ENCODE measurements at places on chromosomes 5 and 9. TPM values are rescaled to one million over a fixed set of nuclear protein-coding genes. Genes with fewer than 3 reads are reported as not detected.
A peak's percentile ranks its signal among the peaks of the same experiment; 100 is the strongest.

- no peaks in the 10 kb centered on the region for H3K4me1 ChIP-seq
- no peak for DNase-seq
- H3K27ac ChIP-seq, result no peak overlapping the region
Measured at GRCh38 chr5:126394211-126394788, 28.9 kb upstream of the GRAMD2B start.

DNA sequence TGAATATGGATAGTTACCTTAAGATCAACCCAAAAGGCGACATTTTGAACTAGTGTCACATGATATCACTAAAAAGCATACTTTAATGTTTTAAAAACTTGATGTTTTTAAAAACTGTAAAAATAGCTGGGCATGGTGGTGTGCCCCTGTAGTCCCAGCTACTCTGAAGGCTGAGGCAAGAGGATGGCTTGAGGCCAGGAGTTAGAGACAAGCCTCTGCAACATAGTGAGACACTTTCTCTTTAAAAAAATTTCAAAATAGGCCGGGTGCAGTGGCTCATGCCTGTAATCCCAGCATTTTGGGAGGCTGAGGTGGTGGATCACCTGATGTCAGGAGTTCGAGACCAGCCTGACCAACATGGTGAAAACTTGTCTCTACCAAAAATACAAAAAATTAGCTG lies 129.5 kb downstream of the NPR3 start:
- H3K27me3 ChIP-seq, result no peaks in the 10 kb centered on the region
- H3K36me3 ChIP-seq, result no peaks in the 10 kb centered on the region
- no peak overlapping the region for H3K27ac ChIP-seq

GRCh38 chr5:81805086-81805485 lies 54.2 kb upstream of the SSBP2 start:
- peaks cover 9% of the 10 kb centered on the region for H3K4me1 ChIP-seq
- no peak for DNase-seq
- H3K4me3 ChIP-seq, result no peak overlapping the region
- no peak overlapping the region for H3K27ac ChIP-seq
- H3K36me3 ChIP-seq, result no peaks in the 10 kb centered on the region
- H3K27me3 ChIP-seq, result no peaks in the 10 kb centered on the region

DNA sequence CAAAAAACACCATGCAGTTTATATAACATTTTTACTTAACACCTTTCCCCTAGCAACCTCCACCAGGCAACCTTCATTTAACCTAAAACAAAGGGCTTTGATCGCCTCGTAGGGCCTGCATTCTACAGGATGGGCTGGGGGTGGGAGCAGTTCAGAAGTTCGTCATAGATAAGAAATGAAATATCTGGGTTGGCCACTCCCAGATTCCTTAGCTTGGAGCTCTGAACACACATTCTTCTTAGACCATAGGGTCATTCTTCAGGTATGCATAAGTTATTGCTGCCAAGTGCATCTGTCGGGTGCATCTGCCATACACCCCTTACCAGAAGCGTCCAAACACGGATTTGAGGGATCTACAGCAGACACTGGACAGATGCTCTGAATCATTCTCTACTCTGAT lies 4.3 kb upstream of the SLC22A5 start:
- DNase-seq, result peak; percentile 59
- no peak overlapping the region for H3K27ac ChIP-seq
- no peaks in the 10 kb centered on the region for H3K27me3 ChIP-seq
- peaks cover 18% of the 10 kb centered on the region for H3K4me1 ChIP-seq

- peaks cover 21% of the 10 kb centered on the region for H3K4me1 ChIP-seq
- no peak for DNase-seq
- H3K4me3 ChIP-seq, result peak overlapping the region; percentile 32
Measured at GRCh38 chr9:14313378-14313940, 482 bp downstream of the NFIB start.

- no peak overlapping the region for H3K27ac ChIP-seq
- no peaks in the 10 kb centered on the region for H3K36me3 ChIP-seq
- H3K4me1 ChIP-seq, result no peaks in the 10 kb centered on the region
- DNase-seq, result no peak
- H3K27me3 ChIP-seq, result no peaks in the 10 kb centered on the region
Measured at GRCh38 chr9:31251386-31251785, 1133.1 kb upstream of the ACO1 start.

- no peaks in the 10 kb centered on the region for H3K27me3 ChIP-seq
- peaks cover 24% of the 10 kb centered on the region for H3K4me1 ChIP-seq
- DNase-seq, result peak; percentile 60
- H3K27ac ChIP-seq, result peak overlapping the region; percentile 42
- H3K4me3 ChIP-seq, result no peak overlapping the region
- no peaks in the 10 kb centered on the region for H3K36me3 ChIP-seq
Measured at GRCh38 chr9:99433555-99433954, 211.5 kb downstream of the SEC61B start.

Gene AMBP
- total RNA-seq, result 1.9 TPM

Gene PDE6A
- not detected for total RNA-seq

Gene RMRP
- 30,969 TPM for total RNA-seq

Gene GPSM1
- 26.4 TPM for total RNA-seq

Measured in HCT116 (cell line).